ENCODE measurements at places on chromosomes 7 and 10.

GRCh38 chr7:42493436-42494198 is 256.6 kb upstream of the GLI3 start:
- no peak overlapping the region for H3K4me3 ChIP-seq
- no peak overlapping the region for H3K27ac ChIP-seq
- H3K36me3 ChIP-seq = no peaks in the 10 kb centered on the region
- no peaks in the 10 kb centered on the region for H3K4me1 ChIP-seq
- H3K27me3 ChIP-seq = no peaks in the 10 kb centered on the region

DNA sequence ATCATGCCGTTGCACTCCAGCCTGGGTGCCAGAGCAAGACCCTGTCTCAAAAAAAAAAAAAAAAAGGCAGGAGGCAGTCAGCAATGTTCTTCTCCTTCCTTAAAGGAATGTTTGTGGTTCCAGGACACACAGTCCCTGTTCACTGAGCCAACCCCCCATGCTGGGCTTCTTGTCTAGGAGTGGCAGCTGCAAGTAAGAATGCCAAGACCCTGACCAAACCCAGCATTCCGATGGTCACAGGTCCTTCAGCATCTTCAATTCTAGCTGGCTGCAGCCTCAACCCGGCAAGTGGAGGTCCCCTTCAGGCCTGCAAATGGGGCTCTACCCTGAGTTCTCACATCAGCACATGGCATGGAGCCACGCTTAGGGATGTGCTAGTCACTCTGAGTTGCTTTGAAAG is 38.2 kb upstream of the CUX1 start:
- H3K4me3 ChIP-seq = no peak overlapping the region
- DNase-seq = no peak
- H3K27me3 ChIP-seq = no peaks in the 10 kb centered on the region
- H3K4me1 ChIP-seq = peaks cover 1% of the 10 kb centered on the region
- no peaks in the 10 kb centered on the region for H3K36me3 ChIP-seq

DNA sequence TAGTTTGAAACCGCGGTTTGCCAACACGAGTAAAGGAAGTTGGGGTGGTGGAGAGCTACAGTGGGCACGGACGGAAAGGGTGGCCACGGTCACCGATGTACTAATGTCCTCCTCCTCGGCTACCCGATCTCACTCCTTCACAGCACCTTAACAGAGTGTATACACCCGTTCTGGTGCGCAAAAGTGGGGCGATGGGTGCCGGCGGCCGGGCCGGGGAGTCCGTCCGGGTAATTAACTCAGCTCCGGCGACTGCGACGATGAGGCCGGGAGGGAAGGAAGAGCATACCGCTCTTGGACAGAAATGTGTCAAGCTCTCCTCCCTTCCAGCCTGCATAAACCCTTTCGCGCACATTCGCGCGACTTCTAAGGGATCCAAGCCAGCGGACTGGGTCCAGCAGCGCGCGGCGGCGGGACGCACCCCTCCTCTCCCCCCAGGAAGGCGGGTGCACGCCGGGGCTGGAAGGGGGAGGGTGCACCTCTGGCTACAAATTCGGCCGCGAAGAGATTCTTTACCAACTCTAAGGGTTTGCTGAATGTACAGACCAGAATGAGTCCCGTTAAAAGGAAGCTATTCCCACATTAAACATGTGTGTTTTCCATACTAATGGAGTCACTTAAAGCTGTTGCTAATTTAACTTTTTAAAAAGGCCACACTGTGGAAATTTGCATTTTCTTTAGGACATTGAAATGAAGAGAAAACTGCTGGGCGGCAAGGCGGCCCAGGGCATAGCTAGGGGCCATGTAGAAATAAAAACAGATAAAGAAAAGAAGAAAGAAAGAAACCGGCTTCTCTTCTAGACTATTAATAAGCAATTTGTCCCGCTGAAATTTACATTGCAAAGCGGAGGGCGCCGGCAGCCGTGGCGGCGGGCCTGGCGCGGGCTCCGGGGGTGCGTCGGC is 6.6 kb upstream of the EBF3 start:
- H3K27me3 ChIP-seq = peaks cover 48% of the 10 kb centered on the region
- H3K36me3 ChIP-seq = no peaks in the 10 kb centered on the region
- H3K4me1 ChIP-seq = no peaks in the 10 kb centered on the region
- no peak overlapping the region for H3K27ac ChIP-seq

DNA sequence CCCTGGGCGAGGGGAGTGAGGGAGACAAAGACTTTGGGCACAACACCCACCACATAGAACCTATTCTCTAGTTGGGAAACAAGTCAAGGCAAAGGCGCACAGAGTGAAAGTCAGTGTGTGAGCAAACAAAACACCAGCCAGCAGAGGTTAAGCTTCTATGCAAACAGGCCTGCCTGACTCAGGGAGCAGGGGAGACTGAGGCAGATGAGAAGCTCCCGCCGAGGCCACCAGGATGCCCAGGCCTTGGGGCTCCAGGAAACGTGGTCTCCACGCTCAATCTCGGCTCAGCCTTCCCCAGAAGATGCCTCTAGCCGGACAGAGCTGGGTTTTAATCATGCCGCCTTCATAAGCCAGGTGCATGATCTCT is 74.1 kb upstream of the KCNMA1 start:
- H3K27ac ChIP-seq = no peak overlapping the region
- H3K4me3 ChIP-seq = no peak overlapping the region
- peaks cover 18% of the 10 kb centered on the region for H3K4me1 ChIP-seq
- H3K36me3 ChIP-seq = no peaks in the 10 kb centered on the region
